HepG2 (cell line): ENCODE measurements at places on chromosomes 2 and 18.

DNA sequence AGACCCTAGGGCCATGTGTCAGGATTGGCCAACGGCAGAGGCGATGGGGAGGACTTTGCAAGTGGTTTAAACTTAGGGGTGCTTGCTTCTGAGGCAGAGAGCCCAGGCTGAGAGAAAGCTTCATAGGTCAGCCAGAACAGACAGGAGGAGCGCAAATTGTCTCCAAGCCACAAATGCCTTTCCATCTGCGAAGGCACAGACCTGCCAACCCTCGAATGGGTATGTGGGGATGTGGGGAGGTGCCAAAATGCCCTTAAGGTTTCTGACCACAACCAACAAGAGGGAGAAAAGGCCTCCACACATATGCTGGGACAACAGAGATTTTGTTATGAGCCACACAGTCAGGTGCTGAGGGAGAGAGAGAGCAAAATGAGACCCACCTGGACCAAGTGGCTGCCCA, 283.6 kb downstream of the CYP26B1 start:
- no peak for DNase-seq

DNA sequence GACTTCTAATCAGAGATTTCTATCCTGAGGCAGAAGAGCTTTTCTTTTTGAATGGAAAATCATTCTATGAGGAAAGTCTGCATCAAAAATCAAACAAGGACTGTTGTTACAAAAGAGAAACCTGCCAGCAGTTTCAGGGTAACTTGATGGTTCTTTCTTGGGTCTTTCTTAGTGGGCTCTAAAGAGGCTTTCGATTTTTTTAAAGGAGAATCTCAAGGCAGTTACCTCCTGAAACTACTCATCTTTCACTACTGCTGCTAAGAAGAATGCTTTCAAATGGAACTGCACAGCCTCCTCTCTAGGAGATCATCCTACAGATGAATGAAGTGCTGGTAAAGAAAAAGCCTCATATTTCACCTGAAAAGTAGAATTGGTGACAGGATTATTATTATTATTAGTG, 272.3 kb downstream of the ERBB4 start:
- DNase-seq: no peak

GRCh38 chr18:45284174-45284573, 331.1 kb upstream of the SLC14A2 start:
- DNase-seq: no peak

DNA sequence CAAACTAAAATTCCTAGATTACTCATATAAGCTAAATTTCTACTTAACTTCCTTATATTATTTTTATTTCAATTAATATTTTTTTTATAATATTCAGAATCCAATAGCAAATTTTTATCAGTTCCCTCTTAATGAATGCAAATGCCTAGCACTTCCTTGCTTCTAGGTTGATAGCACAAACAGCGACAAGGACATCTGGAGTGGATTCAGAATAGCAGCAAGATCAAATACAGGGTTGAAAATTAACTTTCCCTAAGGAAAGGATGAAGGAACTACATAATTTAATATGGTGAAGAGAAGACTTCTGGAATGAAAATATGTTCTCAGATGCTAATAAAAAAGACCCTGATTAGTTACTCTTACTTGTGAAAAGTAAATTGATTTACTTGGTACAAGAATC, 64.5 kb downstream of the PIGN start:
- DNase-seq: no peak

- no peak for DNase-seq
Observed at GRCh38 chr2:144477957-144478311, 42.0 kb downstream of the ZEB2 start.

GRCh38 chr18:6327485-6327884, 87.2 kb downstream of the L3MBTL4 start:
- no peak for DNase-seq

DNA sequence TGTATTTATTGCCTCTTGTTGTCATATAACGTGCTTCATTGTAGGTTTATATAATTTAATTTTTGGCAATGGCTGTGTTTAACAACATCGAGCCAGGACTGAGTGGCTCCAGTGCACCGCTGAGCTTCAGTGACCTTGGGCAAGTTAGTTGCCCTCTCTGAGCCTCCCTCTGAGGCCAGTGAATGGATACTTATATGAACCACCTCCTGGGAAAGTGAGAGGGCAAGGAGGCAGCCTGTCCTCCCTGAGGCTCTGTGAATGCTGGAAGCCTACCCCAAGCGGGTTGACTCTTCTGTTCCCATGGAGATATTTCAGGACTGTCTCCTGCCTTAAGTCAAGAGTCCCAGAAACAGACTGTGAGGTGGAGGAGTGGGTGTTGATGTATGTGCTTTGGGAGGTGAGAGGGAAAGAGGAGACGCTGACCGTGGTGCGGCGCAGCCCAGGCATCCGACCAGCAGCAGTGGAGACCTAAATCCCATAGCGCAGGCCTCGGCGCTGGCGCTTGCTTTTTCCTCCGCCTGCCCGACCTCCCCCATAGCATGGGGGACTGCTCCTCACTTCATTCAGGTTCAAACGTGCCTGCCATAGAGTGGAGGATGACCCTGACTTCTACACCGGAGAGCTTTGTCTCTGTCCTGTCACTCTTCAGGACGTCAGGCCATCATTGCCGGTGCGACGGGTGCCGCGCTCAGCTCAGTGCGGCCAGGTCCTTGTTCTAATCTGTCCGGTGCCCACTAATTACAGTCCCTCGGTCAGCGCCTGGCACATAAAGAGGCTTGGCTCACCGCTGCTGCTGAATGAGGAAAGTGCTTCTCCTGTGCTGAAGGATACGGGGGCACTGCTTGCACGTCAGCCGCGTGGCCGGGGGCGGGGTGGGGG, 167.3 kb upstream of the HS6ST1 start:
- no peak for DNase-seq

DNA sequence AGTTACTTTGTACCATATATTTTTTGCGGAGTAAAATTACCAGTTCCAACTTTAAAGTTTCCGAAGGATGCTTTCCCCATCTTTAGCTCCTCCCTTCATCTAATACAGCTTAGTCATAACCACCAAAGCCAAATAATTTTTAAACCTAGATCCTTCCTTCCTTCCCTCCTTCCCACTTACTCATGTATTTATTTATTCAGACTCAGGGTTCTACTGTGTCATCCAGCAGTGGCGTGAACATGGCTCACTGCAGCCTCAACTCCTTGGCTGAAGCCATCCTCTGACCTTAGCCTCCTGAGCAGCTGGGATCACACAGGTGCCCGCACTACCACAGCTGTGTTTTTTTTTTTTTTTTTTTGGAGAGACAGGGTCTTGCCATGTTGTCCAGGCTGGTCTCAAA, 4.4 kb downstream of the LPIN2 start:
- no peak for DNase-seq

GRCh38 chr2:116810071-116810470, 1004.4 kb upstream of the DDX18 start:
- DNase-seq: no peak

- no peak for DNase-seq
Observed at GRCh38 chr2:3344897-3345296, 32.7 kb downstream of the EIPR1 start.

- no peak for DNase-seq
Observed at GRCh38 chr2:191650896-191651773, 26.8 kb upstream of the NABP1 start.

GRCh38 chr2:228540976-228541375, 359.5 kb upstream of the SPHKAP start:
- DNase-seq: no peak
